ENCODE measurements at places on chromosomes 5 and 9. TPM values are rescaled to one million over a fixed set of nuclear protein-coding genes. Genes with fewer than 3 reads are reported as not detected.

The FAM221B gene
- polyA plus RNA-seq: not detected

The PLPPR1 gene
- 1.2 TPM for polyA plus RNA-seq

The TMEM215 gene
- polyA plus RNA-seq: not detected

The SPZ1 gene
- polyA plus RNA-seq: not detected
